Esophagus squamous epithelium (tissue), 5 donors: ENCODE measurements at places on chromosomes 3 and 15.

DNA sequence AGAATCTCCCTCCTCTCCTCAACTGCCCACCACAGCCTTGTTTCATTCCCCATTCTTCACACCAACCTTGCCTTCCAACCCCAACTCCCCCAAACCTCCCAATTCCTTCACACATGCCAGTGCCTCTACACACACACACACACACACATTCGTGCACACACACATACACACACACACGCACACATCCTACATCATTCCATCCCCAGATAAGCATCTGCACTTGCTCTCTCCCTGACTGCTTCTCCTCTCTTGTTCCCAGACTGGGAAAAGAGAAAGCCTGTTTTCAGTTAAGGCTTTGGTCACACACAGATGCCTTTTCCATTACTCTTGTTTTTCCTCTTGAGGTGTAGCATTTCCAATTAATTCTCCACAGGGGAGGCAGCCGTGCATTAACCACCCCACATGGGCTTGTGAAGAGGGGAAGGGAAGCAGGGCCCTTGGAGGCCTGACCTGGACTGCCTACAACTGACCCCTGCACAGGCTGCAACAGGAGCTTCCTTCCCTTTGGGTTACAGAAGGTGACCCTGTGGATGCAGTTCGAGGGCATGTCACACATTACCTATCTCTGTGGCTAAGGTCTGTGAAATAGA is 32.0 kb upstream of the BOC start:
- no peak for DNase-seq

- DNase-seq: no peak
Observed at GRCh38 chr3:132690040-132690439, 29.9 kb downstream of the UBA5 start.

- no peak for DNase-seq
Observed at GRCh38 chr3:99246010-99246654, 344.6 kb upstream of the DCBLD2 start.

GRCh38 chr15:33639978-33640377 is 328.3 kb upstream of the CHRM5 start:
- no peak for DNase-seq

GRCh38 chr3:107227091-107227490 is 150.1 kb upstream of the CCDC54 start:
- DNase-seq: no peak

GRCh38 chr3:59101231-59101736 is 51.5 kb upstream of the CFAP20DC start:
- DNase-seq: no peak

- DNase-seq: no peak
Observed at GRCh38 chr15:64460724-64461720, 644 bp downstream of the ZNF609 start.
